HCT116 (cell line): ENCODE measurements at places on chromosomes 2 and 18.

- DNase-seq, result no peak
Observed at GRCh38 chr2:132654968-132655367, 15.0 kb downstream of the LYPD1 start.

DNA sequence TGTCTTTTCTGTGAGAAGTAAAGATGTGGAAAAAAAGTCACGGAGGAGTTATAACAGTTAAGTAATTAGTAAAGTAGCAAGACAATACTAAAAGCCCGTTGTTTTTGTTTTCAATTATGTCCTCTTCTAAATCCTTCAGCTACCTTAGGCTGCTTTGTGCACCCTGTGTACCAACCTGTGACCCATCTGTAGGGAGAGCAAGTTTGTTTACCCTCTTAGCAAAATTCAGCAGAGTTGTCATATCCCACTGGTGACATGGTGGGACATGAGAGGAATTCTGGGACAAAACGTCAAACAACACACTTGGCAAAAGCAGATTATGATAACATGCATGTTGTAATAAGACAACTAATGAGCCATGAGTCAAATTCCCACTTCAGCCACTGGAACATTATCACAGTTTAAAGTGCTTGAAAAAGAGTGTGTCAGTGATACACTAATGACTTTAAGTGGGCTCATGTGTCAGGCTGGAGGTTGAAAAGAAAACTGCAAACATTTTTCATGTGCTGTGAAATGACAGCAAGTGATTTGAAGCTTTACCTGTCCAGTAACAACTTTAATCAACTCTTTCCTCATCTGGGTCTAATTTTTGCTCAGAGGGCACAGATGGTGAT, 392.8 kb upstream of the ACVR2A start:
- DNase-seq, result no peak

GRCh38 chr2:100731535-100731981, 88.4 kb upstream of the NPAS2 start:
- DNase-seq, result no peak

- DNase-seq, result no peak
Observed at GRCh38 chr18:62187543-62188510, 772 bp downstream of the RELCH start.

DNA sequence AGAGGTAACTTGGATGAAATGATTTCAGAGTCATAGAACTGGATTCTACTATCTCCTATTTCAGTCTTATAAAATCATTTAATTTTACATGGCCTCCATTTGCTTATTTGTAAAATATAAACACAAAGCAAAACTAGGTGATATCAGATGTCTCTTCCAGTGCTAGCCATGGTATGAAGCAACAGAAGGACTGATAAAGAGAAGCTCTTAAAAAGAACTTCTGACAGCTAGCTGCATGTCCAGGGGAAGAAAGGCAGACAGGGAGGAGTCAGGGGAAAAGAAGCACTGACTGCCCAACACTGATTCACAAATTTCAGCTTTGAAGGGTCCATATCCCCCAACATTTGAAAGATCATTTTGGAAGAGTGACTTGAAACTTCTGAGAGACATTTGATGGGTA, 6.4 kb downstream of the SLC8A1 start:
- DNase-seq, result no peak

GRCh38 chr18:21314724-21315123, 72.7 kb downstream of the GREB1L start:
- peak; percentile 28 for DNase-seq
